Activated T-helper 1 cell treated with anti-CD3 and anti-CD28 coated beads, Interleukin-2, amount 50 U/mL, for 16 hours (primary cell): ENCODE measurements at places on chromosomes 4 and X.

DNA sequence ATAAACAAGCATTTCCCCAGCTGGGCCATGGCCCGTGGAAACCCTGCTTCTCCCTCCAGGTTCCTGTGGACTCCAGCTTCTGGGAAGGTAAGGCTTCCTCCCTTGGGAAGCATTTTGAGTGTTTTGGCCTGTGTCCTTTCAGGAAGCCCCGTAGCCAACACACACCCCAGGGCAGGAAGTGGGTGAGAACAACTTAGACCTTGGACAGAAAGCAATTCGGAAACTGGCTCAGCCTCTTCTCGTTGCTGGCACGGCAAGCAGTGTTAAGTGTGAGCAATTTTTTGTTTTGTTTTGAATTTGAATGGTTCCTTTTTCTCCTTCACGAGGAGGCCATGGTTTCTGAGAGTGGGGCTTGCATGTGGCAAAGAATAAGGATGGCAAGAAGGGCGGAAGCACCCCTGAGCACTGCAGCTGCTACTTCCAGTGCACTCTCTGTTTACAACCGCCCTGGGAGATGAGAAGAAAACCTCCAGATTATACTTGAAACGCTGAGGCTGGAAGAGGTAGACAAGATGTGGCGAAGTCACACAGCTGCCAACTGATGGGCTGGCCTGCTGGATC, 14.1 kb upstream of the CYTL1 start:
- no peak for DNase-seq

- no peak for DNase-seq
Measured at GRCh38 chrX:1153940-1154339, 58.5 kb downstream of the CRLF2 start.

- no peak for DNase-seq
Measured at GRCh38 chr4:52299120-52299519, 248.0 kb downstream of the SPATA18 start.

DNA sequence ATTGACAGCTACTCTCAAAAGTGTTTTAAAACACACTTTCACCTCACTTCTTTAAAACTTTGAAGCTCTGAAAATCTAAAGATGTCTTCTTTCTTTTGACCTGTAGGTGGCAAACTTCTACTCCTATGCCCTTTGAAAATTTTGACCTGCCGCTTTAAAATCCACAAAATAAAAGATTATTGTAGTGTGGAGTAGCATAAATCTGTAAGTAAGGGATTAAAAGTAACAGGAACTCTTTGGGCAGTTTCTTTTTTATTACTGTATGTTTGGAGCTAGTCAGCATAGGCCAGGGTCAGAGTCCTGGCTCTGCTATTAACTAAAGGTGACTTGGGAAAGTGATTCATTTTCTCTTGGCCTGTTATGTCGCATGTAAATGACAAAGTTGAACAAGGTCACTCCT, 25.5 kb downstream of the BBS12 start:
- no peak for DNase-seq

DNA sequence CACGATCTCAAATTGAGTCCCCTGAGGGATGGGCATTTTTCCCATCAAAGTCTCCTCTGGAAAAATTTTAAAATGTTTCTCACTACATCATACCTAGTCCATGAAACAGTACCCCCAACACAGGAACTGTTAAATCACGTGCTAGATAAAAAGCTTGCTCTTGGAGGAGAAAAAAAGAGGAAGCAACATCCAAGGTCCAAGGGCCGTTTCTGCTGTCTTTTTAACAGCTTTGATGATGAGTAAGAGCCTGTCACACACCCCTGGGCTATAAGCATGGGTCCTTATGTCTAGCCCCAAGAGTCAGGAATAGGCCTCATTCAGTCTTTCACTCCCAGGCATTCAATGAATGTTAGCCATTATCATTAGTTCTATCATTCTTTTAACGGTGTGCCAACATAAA, 128.9 kb downstream of the SH3KBP1 start:
- DNase-seq = no peak

- no peak for DNase-seq
Measured at GRCh38 chr4:95190751-95191436, 357.9 kb downstream of the UNC5C start.

GRCh38 chr4:166309286-166309685, 436.2 kb downstream of the TLL1 start:
- DNase-seq = no peak

DNA sequence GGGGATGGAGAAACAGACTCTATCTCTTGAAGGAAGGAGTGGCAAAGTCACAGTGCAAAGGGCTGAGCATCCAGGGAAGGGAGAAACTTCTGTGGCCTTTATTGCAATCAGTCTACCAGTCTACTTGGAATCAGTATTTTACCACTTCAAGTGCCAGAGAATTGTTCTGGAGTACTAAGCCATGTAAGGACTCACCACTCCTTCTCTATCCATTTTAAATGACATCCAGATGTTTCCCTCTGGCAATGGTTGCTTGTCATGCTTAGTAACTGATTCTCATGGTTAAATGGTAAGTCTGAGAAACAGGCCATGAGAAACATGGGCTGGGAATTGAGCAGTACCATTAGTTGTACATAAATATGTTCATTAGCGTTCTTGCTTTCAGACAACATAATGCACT, 21.1 kb upstream of the SMIM10 start:
- DNase-seq = no peak

DNA sequence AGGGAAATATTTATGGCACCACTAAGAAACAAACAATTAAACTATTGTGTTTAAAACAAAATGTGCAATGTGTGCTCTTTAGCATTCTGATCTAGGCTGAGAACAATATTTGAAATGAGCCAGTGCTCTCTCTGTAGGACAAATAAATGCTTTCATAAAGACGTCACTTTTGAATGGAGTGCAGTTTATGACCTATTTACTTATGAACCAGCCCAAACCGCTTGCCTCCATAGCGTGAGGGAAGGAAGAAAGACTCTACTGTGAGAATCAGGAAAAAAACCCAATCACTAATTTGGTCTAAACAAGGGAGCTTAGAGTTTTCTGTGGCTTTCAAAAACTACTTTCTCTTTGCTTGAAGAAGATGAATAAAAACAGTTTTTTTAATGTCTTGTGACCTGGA, 39.4 kb downstream of the SAT1 start:
- no peak for DNase-seq

- DNase-seq = no peak
Measured at GRCh38 chr4:172050911-172051310, 237.7 kb downstream of the GALNTL6 start.

DNA sequence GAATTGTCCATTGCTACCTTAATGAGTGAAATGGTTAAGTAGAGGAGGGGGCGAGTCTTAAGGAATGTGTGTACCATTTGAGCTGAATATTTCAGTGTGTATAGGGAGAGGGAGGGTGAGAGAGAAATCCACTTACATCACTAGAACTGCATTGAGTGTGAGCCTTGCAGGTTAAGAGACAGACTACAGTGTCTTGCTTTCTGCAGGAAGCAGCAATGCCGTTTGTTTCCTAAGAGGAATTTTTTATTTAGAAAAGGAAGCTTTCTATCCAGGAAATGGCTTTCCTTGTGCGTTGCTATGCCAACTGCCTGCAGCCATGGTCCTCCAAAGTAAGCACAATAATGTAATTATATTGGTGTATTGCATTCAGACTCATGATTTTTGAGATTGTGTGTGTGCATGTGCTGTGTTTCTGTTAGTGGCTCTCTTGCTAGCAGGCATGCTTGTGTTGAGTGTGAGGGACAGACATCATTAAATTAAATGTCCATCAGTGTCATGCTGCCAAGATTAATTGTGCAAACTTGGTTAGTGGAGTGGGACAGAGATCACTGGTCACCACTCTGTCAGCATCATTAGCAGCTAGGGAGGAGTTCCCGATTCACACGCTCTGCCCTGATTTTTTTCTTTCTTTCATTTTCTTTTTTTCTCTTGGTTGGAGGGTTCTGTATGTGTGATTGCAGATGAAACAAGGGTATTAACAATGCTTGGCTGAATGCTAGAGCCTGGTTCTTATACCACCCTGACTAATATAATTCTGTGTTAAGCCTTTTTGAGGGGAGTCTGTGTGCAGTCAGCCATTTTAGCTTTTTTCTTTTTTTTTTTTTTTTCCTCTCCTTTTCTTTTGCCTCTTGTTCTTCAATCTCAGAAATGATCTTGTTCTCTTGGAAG, 164.3 kb downstream of the RAPGEF2 start:
- no peak for DNase-seq

GRCh38 chr4:85861064-85861765, 386.3 kb downstream of the ARHGAP24 start:
- no peak for DNase-seq

- no peak for DNase-seq
Measured at GRCh38 chr4:76178296-76178695, 30.1 kb upstream of the NUP54 start.

DNA sequence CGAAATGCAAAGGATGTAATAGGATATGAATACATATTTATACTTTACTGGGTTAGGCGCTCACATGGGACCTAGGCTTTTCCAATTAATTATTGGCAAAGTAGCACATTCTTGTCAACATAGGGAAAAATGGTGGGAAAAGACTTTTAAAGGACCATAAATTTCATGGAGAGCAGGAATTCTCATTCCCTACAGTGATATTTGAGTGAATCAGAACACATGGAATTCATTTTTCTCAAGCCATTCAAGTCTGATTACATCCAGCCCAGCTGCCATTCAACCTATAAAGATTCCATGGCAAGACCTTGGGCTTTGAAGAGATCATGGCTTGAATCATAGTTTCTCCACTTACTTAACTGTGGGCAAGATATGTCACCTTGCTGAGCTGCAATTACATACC, 150.4 kb downstream of the SOWAHB start:
- no peak for DNase-seq

DNA sequence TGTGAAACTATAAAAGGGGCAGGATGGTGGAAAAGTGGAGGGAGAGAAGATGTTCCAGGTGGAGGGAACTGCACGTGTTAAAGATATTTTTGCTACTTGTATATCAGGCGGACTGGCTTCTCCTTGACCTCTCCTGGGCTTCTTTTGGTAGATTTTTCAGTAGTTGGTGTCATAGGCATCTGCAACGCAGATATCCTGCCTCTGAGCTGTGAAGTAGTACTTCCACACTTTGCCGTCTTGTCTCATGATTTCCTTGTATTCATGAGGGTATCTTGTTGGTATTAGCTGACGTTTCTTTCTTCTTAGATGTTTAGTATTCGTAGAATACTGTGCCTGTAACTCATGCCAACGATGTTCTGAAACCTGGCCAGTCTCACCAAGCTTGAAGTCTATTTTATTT, 81.0 kb downstream of the WWC2 start:
- DNase-seq = no peak

GRCh38 chrX:78822157-78822690, 74.7 kb downstream of the LPAR4 start:
- DNase-seq = no peak

DNA sequence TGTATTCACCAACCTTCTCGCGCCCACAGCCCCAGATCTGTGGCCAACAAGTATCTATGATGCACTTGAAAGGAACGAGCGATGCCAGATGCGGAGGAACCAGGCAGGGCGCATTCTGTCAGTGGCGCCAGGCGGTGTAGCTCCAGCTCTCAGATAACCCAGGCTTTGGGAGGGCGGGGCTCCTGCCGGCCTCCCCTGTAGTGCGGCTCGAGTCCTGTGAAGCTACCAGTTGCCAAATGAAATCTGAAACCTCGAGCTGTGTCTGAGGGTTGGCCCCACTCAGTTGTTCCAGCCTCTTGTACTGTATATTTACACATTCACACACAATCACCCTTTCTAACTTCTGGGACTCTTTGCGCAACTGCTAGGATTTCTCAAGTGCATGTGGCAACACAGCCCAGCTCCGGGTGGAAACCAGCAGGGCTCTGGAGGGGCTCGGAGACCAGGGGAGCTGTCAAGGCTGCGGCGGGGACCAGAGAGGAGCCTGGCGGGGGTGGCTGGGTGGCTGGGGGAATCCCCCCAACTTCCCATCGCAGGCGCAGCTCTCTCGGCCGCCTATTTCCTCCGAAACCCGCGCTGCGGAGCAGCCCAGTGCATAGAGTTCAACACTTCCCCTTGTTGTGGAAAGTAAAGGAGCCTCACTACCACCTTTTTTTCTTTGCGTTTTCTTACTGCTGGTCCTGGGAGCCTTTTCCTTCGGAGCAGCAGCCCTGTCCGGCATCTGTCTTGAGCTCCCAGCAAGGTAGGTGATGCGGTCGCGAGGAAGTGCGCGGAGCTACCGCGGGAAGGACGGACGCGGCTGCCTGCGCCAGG, at the start of gene ARHGAP24:
ARHGAP24 (plus strand) TSS at position 333 of the 813 bp plus-strand sequence.
- no peak for DNase-seq

GRCh38 chr4:92524131-92524530, 220.4 kb downstream of the GRID2 start:
- DNase-seq = no peak

- DNase-seq = no peak
Measured at GRCh38 chr4:17285747-17286146, 226.1 kb downstream of the QDPR start.

DNA sequence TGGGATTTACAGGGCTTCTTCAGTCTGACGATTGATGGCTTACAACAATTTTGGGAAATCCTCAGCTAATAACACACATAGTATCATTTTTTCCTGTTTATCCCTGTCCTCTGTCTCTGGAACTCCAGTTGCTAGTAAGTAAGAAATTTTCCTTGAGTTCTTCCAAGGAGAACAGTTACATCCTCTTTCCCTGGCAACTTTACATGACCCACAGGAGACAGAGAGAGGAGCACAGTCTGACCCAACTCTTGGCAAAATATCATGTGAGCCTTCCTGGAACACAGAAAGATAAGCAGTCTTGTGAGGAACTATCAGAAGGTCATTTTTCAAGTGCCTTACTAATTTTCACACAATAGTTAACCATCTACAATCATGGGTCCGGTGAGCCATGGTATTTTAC, 578.7 kb upstream of the PABPC4L start:
- no peak for DNase-seq

DNA sequence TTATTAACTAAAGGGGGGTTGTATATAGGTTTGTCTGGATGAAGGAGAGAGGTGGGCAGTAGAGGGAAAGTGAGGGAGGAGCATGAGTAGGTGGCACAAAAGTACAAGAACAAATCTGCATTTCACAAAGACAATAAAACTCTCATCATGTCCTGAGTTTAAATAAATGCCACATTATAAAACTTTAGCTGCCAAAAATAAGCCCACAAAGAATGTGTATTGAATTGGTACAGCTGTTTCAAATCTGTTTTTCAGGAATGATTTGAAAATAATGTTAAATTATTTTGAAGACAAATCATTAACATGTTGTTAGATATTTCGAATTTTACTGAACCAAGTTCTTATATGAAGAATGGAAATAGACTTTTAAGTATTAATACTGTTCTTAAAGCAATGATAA, 5.8 kb downstream of the CNKSR2 start:
- no peak for DNase-seq

GRCh38 chrX:129585691-129586090, 45.6 kb downstream of the OCRL start:
- DNase-seq = no peak

DNA sequence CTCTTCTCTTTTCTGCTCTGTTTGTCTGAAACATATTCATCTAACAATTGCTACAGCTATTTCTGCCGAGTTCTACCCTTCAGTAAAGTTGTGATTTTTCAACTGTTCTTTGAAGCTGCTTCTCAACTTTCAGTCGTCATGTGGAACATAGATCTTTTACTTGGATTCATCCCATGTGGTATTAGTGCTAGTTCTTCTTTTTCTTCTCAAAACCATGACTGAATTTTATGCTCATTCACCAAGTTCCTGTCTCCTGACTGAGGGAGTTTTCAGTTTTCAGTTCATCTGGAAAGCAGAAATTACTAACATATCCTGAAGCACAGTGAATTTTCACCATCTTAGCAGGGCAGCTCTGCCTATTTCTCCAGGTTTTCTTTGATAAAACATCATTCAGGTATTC, 12.1 kb downstream of the ACSL4 start:
- DNase-seq = no peak

- no peak for DNase-seq
Measured at GRCh38 chr4:138010639-138011038, 231.5 kb downstream of the SLC7A11 start.

- DNase-seq = no peak
Measured at GRCh38 chr4:23278845-23279244, 586.1 kb downstream of the GBA3 start.
